GM23338 (cell line): ENCODE measurements at places on chromosomes 5 and 9. TPM values are rescaled to one million over a fixed set of nuclear protein-coding genes. Genes with fewer than 3 reads are reported as not detected.

Gene GDNF
- polyA plus RNA-seq, result 0.13 and 0.21 TPM in 2 replicates

Gene PHPT1
- 437 and 509 TPM in 2 replicates for polyA plus RNA-seq

DNA sequence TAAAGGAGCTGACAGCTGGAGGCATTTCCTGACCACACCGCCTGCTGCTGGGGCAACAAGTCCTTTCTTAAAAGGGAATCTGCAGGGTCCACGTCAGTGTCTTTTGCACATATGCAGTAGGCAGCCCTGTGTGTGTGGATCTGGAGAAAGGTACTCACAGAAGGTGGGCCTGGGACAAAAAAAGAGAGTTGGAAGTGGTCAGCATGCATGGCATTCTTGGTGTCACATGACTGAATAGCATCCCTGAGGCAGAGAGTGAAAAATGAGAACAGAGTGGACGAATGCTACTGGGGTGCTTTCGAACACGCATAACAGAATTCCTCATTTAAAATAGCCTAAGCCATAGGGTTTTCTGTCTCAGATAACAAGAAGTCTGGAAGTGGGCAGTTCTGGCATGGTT, 47.0 kb downstream of the DNAJC21 start:
- DNase-seq, result peak; percentile 25

DNA sequence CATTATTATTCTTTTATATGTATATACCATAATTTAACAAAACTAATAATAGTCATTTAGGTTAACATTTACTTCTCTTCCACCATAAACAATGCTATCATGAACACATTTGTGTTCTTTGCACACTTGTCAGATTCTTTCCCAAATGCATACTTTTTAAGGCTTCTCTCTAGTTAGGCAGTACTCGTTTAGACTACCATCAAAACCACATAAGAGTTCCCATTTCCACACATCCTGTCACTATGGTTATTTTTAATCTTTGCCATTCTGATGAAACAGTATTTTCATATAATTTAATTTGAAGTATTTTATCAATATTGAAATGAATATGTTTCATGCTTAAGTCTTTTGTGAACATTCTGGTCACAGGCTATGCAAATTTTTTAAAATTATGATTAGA, 15.1 kb downstream of the DROSHA start:
- DNase-seq, result no peak

DNA sequence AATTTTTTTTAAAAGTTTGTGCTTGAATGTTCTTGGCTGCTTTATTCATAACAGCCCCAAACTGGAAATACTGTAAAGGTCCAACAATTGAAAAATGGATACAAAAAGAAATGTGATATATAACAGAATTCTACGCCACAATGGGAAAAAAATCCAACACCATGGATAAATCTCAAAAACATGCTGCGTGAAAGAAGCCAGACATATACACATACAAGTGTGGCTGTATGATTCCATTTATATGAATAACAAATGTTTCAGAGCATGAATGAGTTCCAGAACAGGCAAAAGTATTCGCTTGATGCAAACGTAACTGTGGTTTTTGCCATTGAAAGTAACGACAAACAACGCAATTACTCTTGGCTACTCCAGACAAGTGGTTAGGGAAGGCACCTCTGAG, 7.2 kb upstream of the SFXN1 start:
- DNase-seq, result no peak
